LHCN-M2 (cell line): ENCODE measurements at places on chromosomes 11 and 22. TPM values are rescaled to one million over a fixed set of nuclear protein-coding genes. Genes with fewer than 3 reads are reported as not detected.

The ZC3H12C gene
- 7.5 and 13.4 TPM in 2 replicates for total RNA-seq

The ANO3 gene
- total RNA-seq: not detected in 2 replicates

The PHLDB1 gene
- total RNA-seq: 79.0 and 88.7 TPM in 2 replicates

The LTBP3 gene
- 17.1 and 27.3 TPM in 2 replicates for total RNA-seq

The CFAP300 gene
- total RNA-seq: 4.3 and 6.7 TPM in 2 replicates

The FAM180B gene
- total RNA-seq: not detected in 2 replicates

The NAALAD2 gene
- total RNA-seq: 0.23 TPM in 1 of 2 replicates, not detected in the other

GRCh38 chr11:105632316-105632715 is 22.4 kb downstream of the GRIA4 start:
- no peak for DNase-seq

DNA sequence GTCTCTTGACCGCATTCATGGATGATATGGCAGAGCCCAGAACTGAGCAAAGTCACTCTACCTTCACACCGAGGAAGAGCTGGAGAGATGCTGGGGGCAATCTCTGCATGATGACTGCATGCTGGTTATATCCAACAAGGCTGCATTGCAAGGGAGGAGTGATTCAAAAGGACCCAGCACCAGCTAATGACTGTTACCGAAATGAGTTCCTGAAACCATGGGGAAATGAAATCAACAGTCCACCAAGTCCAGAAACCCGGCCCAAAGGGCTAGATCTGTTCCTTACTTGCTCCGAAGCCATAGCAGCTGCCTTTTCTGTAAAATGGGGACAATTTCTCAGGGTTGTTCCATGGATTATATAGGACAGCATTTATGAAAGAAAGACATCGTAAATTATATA is 1.2 kb upstream of the SMIM35 start:
- no peak for DNase-seq

DNA sequence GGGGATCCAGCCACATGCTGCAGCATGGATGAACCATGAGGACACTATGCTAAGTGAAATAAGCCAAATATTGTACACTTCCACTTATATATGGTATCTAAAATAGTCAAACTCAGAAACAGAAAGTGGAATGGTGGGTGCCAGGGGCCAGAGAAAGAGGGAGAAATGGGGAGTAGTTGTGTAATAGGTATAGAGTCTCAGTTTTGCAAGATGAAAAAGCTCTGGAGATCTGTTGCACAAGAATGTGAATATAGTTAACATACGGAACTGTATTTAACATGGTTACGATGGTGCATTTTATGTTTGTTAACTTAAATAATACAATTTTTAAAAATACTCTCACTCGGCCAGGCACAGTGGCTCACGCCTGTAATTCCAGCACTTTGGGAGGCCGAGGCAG is 21.2 kb downstream of the GDPD5 start:
- no peak for DNase-seq

- no peak for DNase-seq
Observed at GRCh38 chr11:60362241-60362640, 16.1 kb upstream of the MS4A7 start.

DNA sequence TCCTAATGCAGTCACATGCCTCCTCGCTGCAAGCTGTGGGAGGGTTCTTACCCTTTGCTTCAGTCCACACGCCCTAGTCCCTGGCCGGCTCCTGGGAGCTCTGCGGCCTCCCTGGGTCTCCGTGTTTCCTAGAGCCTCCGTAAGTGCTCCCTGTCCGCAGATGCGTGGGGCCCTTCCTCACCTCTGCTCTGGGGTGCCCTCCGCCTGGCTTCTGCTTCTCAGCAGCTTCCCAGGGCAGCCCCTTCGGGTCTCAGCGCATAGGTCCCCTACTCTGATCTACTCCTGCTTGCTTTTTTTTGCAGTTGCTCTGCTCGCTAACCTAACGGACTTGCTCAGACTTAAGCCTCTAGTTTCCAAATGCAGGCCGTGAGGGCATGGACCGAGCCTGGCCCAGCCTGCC is 22.4 kb downstream of the CAPN1 start:
- DNase-seq: no peak

GRCh38 chr11:119496469-119496868 is 73.5 kb upstream of the THY1 start:
- DNase-seq: no peak

DNA sequence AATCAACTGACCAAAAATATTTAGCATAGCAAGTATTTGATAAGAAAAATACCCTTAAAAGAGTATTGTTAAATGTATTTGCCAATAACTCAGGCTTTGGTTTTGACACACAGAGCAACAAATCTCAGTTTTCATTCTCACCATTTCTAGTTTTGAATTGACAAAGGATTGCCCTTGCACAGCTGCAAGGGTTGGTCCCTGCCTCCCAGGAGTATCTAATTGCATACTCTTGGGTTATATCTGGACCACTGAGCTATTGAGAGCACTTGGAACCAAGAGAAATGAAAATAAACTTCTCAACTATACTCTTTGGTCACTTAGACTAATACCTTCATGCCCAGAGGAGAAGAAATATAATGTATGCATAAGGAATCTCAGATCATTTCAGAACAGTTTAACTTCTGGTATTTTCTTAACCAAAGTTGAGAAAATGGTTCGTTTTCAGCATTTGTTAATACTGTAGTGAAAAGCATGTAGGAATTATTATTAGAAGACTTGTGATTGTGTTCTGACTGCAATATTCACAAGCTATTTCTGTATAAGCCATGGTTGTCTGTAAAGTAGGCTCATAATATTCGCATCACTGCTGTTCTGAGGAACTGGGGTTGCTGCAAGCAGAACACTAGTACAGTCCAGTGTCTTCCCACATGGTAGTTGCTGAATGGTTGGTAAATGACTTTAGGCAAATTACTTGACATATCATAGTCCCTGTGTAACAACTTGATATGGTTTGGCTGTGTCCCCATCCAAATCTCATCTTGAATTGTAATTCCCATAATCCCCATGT is 7.9 kb downstream of the C2CD3 start:
- peak; percentile 79 for DNase-seq

DNA sequence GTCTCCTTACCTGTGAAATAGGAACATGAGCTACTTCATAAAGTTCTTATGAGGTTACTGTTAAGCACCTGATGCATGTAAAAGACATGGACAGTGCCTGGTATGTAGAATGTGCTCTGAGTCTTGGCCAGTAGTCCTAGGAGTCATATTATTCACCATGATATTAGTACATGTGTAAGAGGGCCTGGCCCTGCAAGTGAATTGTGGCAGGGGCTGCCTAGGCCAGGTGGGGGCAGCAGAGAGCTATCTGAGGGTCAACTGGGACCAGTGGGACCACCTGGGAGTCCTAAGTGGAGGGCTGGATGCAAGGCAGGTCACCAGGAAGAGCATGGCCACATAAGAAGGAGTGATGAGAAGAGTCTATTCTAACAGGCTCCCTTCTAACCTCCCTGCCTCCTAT is 529.5 kb downstream of the SOX6 start:
- no peak for DNase-seq

DNA sequence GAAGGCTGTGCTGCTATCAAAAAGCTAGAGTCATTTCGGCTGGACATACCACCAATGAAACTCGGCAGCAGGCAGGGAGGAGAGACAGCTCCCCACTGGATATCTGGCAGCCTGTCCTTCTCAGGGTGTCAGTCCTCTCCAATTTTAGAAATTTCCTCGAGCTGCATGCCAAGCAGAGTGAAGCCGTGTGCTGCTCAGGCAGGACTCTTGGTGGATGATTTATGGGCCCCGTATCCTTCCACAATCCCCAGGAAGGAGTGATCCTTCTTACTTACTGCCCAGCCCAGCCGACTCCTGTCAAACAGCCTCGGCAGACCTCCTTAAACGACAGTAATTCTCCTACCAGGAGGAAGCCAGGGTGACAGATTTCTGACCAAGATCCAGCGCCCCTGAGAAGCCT is 410.4 kb downstream of the TENM4 start:
- DNase-seq: no peak

- peak; percentile 96 for DNase-seq
Observed at GRCh38 chr22:46934746-46935491, 172.5 kb downstream of the TBC1D22A start.

- DNase-seq: peak; percentile 17
Observed at GRCh38 chr11:76830639-76831327, 29.9 kb upstream of the ACER3 start.

- DNase-seq: no peak
Observed at GRCh38 chr11:97557399-97557798, 1167.6 kb downstream of the JRKL start.

DNA sequence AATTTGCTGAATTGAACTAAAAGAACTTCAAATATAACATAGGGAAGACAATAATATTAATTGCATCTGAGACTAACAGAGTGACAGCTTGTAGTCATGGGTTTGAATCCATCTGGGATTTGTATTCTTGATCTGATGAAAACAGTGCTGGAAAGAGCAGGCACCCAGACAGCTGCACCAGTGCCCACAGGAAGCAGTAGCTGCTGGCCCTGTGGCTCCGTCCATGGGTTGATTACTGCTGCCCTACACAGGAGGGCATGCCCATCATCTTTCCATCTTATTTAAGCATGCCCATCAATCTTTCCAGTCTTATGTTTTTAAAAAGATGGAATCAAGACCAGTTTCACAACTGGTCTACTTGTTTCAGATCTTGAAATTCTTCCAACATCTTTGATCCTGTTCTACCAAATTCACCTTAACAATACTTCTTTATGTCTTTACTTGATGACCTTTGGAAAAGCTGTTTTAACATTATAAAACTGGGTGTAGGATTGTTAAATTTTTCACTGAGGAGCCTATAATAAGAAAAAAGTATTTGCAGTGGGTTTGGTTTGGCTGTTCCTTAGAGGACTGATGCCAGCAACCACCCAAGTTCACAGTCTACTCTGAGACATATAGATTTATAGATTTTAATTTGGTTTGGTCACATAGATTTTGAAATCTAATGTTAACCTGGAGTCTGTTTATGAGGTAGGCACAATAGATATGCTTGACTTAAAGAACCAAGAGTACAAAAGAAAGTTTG is 761 bp upstream of the NXPE4 start:
- DNase-seq: no peak

- no peak for DNase-seq
Observed at GRCh38 chr11:115712296-115712695, 208.1 kb upstream of the CADM1 start.

GRCh38 chr22:42683578-42684283 is 34.5 kb upstream of the CYB5R3 start:
- DNase-seq: no peak

DNA sequence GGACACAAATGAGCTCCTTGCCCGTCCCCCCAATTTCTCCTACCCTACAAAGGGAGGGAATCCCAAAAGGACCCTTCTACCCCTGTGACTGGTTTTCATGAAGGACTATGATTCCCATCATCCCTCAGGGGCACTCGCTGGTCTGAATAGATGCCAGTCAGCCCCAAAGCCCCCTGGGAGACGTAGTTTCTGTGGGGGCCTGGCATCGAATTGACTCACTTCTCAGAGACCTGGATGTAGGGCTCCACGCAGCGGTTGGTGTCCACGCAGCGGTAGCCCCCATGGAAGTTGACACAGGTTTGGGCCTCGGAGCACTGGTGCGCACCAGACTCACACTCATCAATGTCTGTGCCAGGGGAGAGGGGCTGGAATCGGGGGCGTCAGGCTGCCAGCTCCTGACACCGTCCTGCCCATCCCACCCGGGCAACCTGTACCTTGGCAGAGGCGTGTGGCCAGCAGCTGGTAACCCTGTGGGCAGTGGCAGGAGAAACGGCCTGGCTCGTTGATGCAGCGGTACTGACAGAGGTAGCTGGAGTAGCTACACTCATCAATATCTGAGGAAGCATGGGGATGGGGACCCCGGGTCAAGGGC is 4.4 kb downstream of the EFEMP2 start:
- DNase-seq: no peak

DNA sequence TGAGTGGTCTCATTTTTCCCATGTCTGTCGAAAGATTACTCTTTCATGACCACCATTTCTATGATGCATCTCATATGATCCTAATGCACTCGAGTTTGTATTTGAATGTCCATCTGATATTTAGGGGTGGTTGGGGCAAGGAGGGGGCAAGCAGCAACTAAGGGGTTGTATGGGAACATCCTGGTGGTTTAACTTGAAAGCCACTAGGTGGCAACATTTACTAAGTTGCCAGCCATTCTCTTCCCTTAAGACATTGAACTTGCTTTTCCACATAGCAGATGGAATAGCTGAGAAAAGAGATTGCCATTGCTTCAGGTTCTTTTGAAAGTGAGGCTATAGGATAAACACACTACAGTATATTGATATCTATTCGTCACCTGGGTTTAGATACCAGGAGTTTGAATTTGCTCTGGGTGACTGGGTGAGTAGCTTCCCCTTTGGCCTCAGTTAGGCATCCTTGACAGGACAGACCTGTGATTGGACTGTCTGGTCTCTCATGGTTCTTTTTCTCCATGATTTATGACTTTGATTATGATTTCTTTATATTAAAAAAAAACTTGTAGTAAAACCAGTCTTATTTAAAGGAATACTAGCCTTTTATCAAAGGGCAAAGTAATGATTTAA is 32.4 kb downstream of the NF2 start:
- DNase-seq: peak; percentile 48

GRCh38 chr11:124987096-124987495 is 33.1 kb downstream of the CCDC15 start:
- DNase-seq: no peak

GRCh38 chr11:59553323-59553722 is 42.0 kb downstream of the OR4D9 start:
- DNase-seq: no peak
